GM23338 (cell line): ENCODE measurements at places on chromosomes 3 and 15. TPM values are rescaled to one million over a fixed set of nuclear protein-coding genes. Genes with fewer than 3 reads are reported as not detected.
A peak's percentile ranks its signal among the peaks of the same experiment; 100 is the strongest.

The PLSCR5 gene
- not detected in 2 replicates for total RNA-seq

The MME gene
- total RNA-seq: 32.6 and 76.7 TPM in 2 replicates

DNA sequence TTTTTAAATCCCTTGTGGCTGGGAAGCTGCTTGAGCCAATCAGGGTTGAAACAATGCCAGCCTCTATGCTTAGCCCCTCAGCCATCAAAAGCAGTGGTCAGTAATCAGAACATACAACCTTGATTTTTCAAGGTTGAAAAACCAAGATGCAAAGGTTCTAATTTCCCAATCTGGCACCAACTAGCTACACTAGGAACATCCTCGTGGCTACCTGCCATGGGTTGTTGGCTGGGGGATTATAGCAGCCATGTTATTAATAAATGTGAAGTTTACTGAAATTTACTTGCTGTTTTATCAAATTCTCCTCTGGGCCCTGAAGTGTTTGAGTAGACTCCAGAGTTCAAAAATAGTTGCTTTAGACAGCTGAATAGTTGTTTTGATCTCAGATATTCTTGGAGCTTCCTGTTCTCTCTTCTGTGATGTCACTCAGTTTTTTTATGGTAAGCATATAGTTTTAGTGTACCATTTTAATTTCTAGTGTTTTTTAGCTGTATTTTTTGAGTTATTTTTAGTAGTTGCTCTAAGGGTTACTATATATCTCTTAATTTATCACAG lies 31.9 kb downstream of the PCCB start:
- 0 out of 2 replicates have a peak overlapping the region, but pooled peaks have one; percentile 30 for H3K27ac ChIP-seq
- peaks cover 20% of the 10 kb centered on the region for H3K36me3 ChIP-seq
- no peak overlapping the region for H3K4me3 ChIP-seq
- no peak for DNase-seq
- H3K27me3 ChIP-seq: no peaks in the 10 kb centered on the region

DNA sequence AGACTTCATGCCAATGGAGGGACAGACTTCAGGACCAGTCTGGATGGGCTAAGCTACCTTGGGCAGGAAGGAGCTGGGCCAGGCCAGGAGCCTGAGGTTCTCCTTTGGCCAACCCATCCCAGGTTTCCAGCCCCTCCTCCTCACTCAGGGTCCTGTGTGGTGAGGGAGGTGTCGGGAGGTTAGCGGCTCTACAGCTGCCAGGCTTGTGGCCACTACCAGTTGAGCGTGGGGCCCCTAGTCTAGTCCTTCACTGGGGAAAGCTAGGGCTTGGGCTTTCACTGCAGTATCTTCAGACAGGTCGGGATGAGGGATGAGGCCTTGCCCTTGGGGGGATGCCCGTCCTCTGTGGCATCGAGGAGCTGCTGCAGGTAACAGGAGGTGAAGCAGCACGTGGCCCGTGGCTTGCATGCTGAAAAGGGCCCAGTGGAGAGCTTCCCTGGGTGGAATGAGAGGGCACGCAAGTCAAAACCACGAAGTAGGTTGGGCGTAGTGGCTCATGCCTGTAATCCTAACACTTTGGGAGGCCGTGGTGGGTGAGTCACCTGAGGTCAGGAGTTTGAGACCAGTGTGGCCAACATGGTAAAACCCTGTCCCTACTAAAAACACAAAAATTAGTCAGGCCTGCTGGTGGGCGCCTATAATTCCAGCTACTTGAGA lies 8.5 kb upstream of the FANCD2 start:
- no peak overlapping the region for H3K27ac ChIP-seq
- H3K27me3 ChIP-seq: no peaks in the 10 kb centered on the region
- no peaks in the 10 kb centered on the region for H3K36me3 ChIP-seq
- no peaks in the 10 kb centered on the region for H3K4me1 ChIP-seq
- no peak for DNase-seq

GRCh38 chr3:53043738-53044137 lies 2.1 kb downstream of the SFMBT1 start:
- DNase-seq: no peak
- peaks cover 23% of the 10 kb centered on the region for H3K4me1 ChIP-seq
- no peaks in the 10 kb centered on the region for H3K36me3 ChIP-seq

DNA sequence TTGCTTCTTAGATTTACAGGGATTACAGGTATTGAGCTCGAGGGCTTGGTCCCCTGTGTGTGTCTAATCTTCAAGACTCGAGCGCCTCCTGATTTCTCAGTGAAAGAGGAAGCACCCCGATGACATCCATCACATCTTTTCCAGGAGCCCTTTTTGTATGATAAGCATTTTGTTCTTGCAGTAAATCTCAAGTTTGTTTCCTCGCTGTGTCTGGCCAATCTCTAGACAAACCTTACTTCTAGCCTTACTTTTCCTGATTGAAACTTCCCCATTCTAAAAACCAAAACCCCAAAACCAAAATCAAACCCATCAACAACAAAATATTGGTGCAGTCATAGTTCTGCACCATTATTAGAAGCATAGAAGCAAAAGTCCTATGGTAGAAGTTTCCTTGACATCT lies 286.0 kb downstream of the NFKBIZ start:
- no peaks in the 10 kb centered on the region for H3K36me3 ChIP-seq
- no peaks in the 10 kb centered on the region for H3K27me3 ChIP-seq
- no peak for DNase-seq
- H3K4me3 ChIP-seq: no peak overlapping the region
- no peaks in the 10 kb centered on the region for H3K4me1 ChIP-seq
- no peak overlapping the region for H3K27ac ChIP-seq

DNA sequence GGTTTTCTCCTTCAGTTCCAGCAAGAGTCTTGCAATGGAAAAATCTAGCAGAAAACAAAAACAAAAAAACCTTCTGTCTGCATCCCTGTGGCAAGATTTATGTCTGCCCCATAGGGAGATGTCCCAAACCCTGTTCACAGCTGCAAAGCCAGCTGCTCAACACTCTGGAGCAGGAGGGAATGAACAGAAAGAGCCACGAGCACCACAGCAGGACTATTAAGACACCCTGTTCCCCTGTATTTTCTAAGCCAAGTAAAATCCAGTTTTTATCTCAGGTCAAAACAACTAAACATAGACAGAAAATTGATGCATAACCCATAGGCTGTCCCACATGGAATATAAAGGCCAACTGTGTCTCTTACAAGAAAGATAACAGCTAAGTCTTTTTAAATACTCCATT lies 357.9 kb downstream of the LSAMP start:
- no peaks in the 10 kb centered on the region for H3K36me3 ChIP-seq
- no peak overlapping the region for H3K4me3 ChIP-seq
- no peaks in the 10 kb centered on the region for H3K4me1 ChIP-seq
- DNase-seq: no peak
- H3K27ac ChIP-seq: no peak overlapping the region
- no peaks in the 10 kb centered on the region for H3K27me3 ChIP-seq
